ENCODE measurements at places on chromosomes 3 and 15. TPM values are rescaled to one million over a fixed set of nuclear protein-coding genes. Genes with fewer than 3 reads are reported as not detected.

ESYT3 gene
- 0.40 TPM for total RNA-seq

REC114 gene
- not detected for total RNA-seq

MKRN3 gene
- 14.5 TPM for total RNA-seq

SLC9C1 gene
- total RNA-seq: not detected

ZNF660 gene
- total RNA-seq: 0.60 TPM

CA12 gene
- total RNA-seq: 15.0 TPM

RHOV gene
- 0.43 TPM for total RNA-seq

All from HT1080 (cell line).